CD4-positive, alpha-beta T cell treated with Interleukin-6 at 100 ng/mL for 8 hours (primary cell): ENCODE measurements at places on chromosomes 3 and 15.

DNA sequence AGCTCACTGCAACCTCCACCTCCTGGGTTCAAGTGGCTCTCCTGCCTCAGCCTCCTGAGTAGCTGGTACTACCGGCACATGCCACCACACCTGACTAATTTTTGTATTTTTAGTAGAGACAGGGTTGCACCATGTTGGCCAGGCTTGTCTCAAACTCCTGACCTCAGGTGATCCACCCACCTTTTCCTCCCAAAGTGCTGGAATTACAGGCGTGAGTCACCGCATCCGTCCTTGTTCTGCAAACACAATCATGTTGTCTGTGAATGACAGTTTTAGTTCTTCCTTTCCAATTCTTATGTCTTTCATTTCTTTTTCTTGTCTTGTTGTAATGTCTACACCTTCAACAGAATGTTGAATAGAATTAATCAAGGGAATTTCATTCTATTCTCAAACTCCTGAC is 16.3 kb upstream of the SMCO1 start:
- DNase-seq: no peak

DNA sequence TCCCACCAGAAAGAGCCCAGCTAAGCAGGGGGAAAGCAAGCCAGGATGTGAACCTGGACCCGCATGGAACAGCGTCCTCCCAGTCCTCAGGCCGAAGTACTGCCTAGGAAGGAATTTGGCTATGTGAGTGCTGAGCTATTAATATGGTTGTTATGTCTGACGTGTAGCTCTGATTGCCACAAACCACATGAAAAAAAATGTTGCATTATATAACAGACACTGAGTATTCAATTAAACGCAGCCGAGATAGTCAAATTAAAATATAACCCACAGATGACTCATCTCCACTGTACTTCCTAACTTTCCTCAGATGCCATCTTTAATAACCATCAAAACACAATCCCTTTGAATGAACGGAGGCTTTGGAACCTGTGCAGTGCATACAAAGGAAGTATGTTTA is 111.1 kb downstream of the GABRB3 start:
- no peak for DNase-seq

- DNase-seq: no peak
These were observed 48.4 kb downstream of the EOMES start for GRCh38 chr3:27673701-27674100.

DNA sequence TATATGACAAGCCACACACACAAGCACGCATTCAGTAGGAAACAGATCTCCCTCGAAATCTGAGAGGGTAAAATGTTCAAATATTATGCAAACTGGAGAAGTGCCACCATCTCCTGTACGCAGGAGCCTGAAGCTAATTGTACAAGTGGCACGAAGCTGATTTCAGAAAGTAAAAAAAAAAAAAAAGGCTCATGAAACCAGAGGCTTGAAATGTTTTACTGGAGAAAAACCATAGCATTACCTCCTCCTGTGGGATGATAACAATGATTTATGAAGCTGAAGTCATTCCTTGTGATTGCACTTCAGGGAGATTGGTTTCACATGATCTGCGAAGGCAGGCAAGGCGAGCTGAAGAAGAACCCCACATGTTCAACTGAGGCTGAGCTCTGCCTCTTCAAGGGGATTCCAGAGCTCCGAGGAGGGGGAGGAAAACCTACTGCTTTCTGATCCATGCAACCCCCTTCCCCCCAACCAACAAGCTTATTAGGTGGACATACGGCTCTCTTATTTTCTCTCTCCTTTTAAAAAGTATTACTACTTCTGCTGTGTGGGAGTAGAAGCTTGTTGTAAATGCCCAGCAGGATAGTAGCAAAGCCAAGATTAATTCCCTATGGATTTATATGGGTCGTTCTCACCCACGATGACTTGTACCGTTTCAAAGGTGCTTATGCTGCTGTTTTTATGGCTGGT is 101.1 kb downstream of the GREM1 start:
- DNase-seq: no peak

DNA sequence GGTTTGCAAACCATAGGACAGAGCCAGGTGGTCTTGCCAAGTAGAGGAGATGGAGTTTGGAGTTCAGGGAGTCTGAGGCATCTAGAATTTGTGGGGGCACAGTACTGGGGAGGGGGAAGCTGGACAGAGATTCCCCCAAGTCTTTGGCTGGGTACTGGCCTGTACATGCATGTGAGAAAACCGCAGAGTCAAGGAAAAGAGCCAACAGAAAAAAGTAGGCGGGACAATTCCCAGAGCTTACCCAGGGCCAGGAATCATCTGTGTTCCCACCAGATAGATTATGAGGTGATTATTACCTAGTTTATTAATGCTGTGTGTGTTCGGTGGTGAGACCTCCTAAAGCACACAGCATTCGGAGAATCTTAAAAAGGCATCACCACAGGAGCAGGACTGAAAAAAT is 11.3 kb downstream of the LYSMD4 start:
- no peak for DNase-seq

- no peak for DNase-seq
These were observed 47.3 kb downstream of the ZDHHC19 start for GRCh38 chr3:196163666-196164493.

DNA sequence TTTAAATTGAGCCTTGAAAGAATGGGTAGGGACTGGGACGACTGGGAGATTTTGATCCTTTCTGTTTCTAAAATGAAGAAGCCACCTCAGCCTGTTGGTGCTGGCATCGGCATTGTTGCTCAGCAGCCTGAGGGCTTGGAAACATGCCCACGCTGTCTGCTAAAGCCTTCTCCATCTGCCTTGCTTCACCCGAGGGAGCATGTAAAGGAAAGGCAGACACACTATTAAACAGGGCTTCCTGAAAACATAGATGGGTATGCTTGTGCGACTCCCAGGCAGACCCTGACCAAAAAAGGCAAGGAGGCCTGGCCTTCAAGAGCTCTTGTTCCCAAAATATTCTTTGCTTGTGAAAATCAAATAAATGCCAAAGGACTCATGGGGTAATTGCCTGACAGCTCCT is 84.2 kb upstream of the SLC4A7 start:
- no peak for DNase-seq

GRCh38 chr3:127284258-127284657 is 3.6 kb downstream of the PRR20G start:
- DNase-seq: no peak

GRCh38 chr15:79923079-79923514 is 26.3 kb upstream of the MTHFS start:
- peak; percentile 53 for DNase-seq

DNA sequence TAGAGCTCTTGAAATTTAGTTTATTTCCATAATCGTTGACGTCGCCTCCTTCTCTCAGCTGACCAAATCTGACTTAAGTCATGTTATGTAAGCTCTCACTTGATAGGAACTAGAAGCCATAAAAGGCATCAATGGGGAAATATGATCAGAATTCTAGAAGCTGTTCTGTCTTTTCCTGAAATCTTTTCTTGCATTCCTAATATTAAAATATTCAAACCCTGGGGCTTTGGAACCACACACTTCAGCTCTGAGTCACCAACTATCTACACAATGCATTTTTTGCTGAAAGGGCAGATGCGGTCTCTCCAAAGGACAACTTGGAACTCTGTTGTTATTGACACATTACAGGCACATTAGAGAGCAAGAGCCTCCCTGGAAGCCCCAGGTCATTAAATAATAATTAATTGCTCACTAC is 91.3 kb downstream of the LARS2 start:
- no peak for DNase-seq
